ENCODE measurements at places on chromosomes 3 and 15.

DNA sequence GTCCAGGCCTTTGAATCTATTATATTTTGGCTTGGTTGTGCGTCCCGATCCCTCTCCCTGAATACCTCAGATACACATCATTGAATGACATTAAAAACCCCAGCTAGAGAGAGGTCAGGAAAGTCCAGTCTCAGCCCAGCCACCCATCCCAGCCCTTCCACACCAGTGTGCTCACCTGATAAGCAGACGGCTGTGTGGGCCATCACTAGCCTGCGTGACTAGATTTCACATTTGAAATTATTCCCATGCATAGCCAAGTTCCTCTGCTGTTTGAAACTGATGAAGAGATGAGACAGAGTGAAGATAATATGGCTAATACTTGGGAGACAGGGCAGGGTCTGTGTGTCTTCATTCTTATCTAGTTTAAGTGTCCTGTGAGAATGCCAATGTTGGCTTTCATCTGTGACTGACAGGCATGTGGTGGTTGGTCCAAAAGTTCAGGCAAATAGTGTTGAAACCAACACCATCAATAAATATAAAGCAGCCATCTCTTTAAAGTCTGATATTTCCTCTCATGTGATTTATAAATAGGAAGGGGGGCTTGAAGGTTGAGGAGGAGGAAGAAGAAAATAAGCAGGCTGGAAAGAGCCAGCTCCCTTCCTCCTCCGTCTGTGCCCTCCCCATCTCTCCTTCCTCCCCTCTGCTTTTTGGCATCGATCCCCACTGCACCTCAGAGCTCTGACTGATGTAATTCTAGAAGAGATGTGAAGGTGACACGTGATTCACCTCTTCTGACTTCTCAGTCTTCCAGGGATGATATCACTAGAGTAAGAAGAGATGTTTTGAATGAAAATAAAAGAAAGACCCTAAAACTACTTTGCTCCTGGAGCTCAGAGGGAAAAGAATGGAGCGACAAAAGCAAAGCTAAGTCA, 5.1 kb downstream of the FAM43A start:
- no peak for ATAC-seq

GRCh38 chr3:152241142-152242017, 27.3 kb upstream of the MBNL1 start:
- ATAC-seq, result no peak

DNA sequence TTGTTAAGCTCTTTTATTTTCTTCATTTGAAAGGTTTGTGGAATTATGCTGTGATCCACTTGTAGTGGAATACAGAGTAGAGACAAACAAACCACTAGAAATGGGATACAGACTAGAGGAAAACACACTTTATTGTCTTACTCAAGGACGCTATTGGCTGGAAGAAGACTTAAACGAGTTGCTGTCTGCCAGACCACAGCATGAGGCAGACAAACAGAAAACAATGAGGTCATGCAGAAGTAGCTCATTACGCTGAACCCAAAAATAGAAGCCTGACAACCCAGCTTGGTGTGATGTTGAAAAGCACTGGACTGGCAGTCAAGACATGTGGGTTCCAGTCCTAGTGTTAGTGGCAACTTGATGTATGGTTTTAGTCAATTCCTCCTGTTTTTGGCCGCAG, 62.4 kb upstream of the P3H2 start:
- peak; percentile 59 for ATAC-seq

DNA sequence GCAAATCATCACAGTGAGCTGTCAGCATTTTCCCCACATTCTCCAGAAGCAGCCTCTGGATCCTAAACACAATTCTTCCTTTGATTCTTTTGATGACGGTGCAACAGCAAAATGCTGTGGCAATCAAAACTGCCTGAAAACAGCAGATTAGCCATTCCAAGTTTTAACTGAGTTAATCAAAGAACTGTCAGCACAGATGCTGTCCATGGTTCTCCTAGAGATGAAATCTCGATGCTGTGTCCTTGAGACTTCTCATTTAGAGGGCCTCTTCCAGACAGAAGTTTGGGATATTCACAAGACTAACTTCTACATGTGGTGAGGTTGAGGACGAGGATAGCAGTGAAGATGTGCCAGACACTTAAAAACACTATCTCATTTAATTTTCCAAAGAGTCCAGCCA, 50.4 kb upstream of the GYG1 start:
- no peak for ATAC-seq

- no peak for ATAC-seq
These were observed 4.5 kb upstream of the POPDC2 start for GRCh38 chr3:119664850-119665379.

GRCh38 chr15:94229591-94230369, 1.6 kb upstream of the MCTP2 start:
- ATAC-seq, result no peak

DNA sequence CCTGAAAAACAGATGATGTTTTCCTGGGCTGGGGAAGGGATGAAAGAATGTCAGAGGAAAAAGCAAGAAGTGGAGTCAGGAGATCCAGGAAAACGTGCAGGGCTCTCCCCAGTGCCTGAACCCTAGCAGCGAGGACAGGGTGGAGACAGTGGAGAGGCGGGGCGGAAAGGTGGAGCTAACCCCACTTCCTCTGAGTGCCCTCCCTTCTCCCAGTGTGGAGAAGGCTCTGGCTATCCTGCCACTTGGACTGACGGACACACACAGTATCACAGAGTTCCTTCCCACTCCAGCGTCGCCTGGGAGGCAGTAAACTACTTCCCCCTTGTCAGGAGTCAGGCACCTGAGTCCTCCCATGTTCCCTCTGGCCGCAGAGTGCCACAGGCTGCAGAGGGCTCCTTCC, 125.3 kb upstream of the CHRNA7 start:
- peak; percentile 20 for ATAC-seq

DNA sequence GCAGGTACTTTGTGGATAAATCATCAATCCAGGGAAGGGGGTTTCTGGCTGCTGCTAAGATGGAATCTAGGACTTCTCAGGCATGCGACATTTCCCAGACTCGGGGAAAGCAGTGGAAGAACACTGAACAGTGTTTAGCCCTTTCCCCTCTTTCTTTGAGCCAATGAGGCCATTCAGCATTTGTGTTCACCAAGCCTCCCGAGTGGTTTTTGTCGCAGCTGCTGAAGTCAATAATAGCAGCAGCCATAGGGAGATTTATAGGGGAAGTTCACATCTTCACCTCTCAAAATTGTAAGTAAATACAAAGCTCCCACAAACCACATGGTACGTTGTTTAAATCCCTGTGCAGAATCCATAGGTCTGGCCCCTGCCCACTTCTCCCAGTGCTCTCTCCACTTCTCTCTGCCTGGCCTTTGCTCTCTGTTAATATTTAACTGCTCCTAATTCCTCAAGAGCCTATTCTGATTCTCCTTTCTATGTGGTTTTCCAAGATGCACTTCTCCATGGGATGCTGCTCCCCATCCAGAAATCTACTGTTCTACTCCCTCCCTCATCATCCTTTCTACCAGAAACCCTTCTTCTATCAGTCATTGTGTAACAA, 230.7 kb downstream of the SHQ1 start:
- no peak for ATAC-seq

DNA sequence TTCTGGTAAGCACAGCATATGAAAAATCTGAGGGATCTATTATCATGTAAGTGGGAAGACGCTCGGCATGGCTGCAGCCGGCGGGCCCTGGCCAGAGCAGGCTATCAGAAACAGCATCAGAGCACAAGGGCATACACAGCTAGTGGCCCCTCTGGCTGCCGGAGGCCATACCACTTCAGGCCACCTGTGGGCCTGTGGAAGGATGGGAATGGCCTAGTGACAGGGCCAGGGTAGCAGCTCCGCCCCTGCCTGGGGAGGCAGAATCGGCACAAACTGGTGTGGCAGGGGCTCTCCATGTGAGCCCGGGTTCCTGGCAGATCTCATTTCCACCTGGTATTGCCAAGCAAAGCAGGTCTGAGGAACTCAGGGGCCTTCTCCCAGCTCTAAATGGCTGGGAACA, 46.4 kb downstream of the SH3BP5 start:
- ATAC-seq, result no peak

DNA sequence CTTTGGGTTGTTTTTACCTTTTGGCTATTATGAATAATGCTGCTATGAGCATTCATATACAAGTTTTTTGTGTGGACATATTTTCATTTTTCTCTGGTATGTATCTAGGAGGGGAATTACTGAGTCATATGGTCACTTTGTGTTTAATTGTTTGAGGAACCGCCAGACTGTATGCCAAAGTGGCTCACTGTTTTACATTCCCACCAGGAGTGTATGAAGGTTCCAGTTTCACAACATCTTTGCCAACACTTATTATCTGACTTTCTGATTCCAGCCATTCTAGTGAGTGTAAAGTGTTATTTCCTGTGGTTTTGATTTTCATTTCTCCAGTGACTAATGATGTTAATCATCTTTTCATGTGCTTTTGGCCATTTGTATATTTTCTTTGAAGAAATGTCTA, 51.8 kb downstream of the CMTM7 start:
- ATAC-seq, result no peak

GRCh38 chr15:47872869-47873432, 155.6 kb downstream of the SEMA6D start:
- no peak for ATAC-seq

DNA sequence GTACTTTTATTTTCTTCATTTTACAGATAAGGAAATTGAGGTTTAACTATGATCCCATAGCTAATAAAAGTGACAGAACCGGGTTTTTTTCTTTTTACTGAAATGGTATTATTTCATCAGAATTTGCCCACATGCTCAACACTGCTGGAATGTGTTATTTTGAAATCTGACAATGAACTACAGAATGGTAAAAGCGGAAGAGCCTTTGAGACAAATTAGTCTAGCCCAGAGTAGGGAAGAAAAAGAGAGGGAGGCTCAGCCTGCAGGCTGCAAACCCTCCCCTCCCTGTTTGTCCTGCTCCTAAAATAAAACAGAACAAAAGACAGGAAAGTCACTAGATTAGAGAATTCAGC, 100.3 kb upstream of the LIPC start:
- no peak for ATAC-seq

DNA sequence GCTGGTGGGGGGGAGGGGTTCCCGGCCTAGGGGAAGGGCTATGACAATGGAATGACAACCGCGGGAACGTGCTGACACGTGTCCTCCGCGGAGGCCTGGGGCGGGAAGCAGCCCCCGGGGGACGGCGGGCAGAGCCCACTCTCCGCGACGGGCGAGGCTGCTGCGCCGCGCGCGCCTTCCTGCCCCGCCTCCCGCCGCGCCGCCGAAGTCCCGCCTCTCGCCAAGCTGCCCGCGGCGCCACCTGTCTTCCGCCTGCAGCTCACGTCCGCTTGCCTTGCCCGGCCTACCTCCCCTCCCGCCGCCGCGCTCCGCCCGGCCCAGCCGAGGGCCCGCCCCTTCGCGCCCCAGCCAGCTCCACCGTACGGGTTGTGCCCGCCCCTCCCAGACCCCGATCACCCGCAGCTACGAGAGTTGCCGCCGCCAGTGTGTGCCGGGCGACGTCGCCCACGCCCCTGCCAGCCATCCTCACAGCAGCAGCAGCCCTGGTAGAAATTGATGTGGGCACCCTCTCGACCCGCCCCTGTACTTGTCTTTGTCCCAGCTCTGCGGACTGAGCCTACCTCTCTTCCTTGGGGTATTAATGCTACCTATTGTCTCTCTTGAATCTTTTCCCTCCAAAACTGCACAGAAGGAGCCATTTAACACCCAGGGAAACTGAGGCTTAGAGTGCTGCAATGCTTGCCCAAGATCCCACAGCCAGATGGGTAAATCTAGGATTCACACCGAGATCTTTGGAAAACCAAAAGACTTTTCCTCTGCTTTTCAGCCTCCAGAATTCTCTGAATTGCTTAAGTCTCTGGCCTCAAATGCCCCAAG, at the start of gene PARP16:
TSS of gene PARP16 (minus strand) at position 180 of the 816 bp plus-strand sequence. CDS start 457 bp downstream, outside the sequence.
- peak; percentile 95 for ATAC-seq

- ATAC-seq, result no peak
These were observed 91.0 kb upstream of the SLC6A11 start for GRCh38 chr3:10725067-10725466.

GRCh38 chr3:69197922-69198530, 75.6 kb upstream of the LMOD3 start:
- ATAC-seq, result no peak

DNA sequence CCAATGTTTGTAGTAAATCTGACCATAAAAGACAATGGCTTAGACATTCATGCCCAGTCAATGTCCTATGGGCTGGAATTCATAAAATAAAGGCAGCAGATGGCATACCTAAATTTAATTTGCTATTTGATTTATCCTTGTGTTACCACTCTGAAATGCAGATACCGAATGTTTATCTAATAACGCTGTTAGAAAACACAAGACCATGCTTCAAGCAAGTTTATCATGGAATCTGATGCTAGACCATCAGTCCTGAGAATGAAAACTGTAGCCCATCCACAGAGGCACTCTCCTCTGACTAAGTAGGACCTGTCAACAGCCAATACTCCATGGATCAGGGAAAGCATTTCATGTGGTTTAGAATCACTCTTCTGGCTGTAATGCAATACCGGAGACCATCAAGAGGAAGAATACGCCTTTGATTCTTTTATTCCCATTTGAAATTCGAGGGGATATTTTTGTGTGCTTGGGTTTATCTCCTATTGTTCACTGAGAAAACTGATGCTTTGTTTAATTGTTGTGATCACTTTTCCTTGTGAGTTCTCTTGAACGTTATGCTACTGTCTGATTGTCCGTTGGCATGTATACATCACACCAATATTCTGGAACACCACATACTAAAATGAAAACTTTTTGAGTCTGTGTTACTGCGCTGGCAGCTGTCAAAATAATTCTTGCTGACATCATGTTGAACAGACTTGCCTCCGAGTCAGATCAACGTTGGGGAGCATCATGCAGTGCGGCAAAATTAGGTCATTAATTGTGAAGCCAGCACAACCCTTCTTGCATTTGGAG, 12.1 kb upstream of the CPB1 start:
- ATAC-seq, result no peak

DNA sequence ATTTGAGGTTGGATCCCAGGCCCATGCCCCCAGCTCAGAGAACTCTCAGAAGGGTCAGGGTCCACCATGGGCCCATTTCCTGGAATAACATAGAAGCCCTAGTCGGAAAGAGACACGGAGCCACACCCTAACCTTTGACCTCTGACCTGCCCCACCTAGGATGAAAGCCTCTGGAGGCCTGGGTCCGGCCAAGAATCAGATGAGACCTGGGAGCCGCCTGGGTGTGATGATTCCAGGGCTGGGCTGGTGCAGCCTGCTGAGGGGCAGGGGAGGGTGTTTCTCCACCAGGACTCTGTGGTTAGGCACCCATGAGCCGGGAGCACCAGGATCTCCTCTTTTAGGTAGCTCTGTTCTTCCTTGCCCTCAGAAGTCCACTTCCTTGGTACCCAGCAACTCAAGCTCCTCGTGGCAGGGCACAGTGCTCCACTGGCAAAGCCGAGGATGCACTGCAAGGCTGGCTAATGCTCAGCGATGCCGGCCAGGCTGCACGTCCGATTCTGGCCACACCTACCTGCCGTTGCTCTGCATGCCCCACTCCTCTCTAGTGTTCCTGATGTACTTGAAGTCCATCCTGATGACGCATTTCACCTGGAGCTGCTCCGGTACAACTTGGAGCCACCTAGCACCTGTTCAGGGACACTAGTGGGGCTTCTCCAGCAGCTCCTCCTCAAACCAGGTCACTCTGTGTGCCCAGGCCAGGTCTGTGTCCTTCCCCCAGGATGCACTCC, 57.4 kb downstream of the ZNF445 start:
- no peak for ATAC-seq

GRCh38 chr3:137052298-137052697, 94.5 kb downstream of the IL20RB start:
- ATAC-seq, result no peak

- no peak for ATAC-seq
These were observed 775 bp upstream of the MAPK6 start for GRCh38 chr15:52018244-52018643.

Measured in esophagus mucosa (tissue), 1 donor.